ENCODE measurements at places on chromosomes 7 and 10. TPM values are rescaled to one million over a fixed set of nuclear protein-coding genes. Genes with fewer than 3 reads are reported as not detected.
A peak's percentile ranks its signal among the peaks of the same experiment; 100 is the strongest.

- DNase-seq: no peak
Measured at GRCh38 chr7:129188892-129189660, 643 bp downstream of the SMO start.

DNA sequence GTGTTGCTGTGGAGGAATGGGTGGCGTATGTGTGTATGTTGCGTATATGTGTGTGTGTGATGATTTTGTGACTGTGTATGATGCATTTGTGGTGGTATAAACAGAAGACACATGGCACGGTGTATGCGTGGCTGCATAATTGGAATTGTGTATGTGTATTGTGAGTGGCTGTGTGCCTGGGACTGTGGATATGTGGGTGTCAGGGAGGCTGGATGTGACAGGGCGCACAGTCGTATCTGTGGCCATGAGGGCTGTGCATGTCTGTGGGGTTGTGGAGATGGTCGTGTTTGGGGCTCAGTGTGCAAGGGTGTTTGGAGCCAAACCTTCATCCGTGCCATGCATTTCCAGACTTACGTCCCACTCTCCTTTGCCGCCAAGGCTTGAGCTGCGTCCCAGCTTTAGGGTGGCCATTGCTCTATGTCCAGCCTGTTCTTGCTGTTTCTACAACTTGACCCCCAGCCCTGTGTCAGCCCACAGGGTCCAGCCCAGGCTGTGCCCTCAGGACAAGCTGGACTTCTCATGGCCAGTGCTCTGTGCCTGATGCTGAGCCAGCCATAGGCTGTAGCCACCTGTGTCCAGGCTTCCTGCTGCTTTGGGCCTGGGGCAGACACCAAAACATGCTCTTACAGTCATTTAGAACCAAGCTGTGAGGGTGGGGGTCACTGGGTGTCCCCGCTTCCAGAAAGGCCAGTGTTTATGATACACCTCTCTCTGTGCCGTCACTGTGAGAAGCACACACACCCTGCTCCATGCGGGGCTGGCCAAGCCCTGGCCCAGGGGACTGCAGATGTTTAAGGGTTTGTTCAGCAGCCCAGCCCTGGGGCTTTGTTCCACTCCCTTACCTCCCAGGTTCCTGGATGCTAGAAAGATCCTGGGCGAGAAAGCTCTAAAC is 127.6 kb downstream of the NEURL1 start:
- DNase-seq: no peak

DNA sequence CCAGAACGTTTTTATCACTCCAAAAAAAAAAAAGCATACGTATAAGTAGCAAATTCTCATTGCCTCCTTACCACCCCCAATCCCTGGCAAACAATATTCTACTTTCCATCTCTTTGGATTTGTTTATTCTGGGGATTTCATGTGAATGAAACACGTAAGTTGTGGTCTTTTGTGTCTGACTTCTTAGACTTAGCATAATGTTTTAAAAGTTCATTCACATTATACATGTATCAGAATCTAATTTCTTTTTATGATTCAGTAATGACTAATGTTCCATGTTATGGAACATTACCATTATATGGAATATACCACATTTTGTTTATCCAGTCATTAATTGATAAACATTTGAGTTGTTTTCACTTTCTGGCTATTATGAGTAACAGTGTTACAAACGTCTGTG is 12.5 kb upstream of the KLHL7 start:
- DNase-seq: no peak

GRCh38 chr10:102814873-102815661 is 22.1 kb downstream of the CYP17A1 start:
- DNase-seq: peak; percentile 61

DNA sequence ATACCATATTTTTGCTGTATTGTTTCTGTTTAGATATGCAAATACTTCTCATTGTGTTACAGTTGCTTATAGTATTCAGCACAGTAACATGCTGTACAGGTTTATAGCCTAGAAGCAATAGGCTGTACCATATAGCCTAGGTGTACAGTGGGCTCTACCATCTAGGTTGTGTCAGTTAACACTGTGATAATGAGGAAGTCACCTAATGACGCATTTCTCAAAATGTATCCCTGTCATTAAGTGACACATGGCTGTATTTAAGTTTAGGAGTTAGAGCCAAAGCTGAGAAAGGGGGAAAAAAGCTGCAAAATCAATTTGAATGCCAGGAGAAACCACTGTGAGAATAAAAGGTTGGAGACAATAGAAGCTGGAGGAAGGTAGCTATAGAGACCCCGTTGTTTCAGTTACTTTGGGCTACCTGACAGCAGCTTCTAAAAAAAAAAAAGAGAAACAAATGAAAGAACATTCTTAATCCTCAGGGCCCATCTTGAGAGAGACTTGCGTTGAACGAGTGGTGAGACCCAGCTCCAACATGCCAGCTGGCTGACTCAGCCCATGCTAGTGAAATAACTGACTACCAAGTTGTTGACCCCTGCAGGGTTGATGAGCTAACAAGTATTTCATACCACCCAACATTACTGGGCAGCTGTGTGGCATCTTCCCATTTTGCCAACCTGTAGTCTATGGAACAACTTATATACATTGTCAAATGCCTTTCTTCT is 8.7 kb downstream of the STARD3NL start:
- no peak for DNase-seq

DNA sequence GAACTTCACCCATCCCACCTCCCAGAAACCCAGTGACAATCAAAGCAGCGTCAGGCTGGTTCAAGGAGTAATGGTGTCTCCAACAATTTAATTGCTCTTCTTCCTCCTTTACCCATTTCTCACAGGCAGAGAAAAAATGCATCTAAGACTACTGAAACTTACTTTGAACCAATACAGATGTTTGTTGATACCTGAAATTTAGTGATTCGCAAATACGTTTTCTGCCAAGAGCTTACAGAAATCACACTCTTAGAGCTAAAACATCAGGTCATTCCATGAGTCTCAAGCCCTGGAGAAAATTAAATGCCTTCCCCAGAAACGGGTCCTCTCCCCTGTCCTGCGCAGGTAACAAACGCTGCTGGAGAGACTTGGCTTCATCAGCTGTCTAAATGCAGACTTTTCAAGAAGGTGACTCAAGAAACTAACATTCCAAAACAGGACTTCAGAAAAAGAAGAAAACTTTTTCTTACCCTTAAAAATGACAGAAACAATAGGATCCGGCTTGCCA is 443 bp downstream of the MYOF start:
- DNase-seq: no peak

DNA sequence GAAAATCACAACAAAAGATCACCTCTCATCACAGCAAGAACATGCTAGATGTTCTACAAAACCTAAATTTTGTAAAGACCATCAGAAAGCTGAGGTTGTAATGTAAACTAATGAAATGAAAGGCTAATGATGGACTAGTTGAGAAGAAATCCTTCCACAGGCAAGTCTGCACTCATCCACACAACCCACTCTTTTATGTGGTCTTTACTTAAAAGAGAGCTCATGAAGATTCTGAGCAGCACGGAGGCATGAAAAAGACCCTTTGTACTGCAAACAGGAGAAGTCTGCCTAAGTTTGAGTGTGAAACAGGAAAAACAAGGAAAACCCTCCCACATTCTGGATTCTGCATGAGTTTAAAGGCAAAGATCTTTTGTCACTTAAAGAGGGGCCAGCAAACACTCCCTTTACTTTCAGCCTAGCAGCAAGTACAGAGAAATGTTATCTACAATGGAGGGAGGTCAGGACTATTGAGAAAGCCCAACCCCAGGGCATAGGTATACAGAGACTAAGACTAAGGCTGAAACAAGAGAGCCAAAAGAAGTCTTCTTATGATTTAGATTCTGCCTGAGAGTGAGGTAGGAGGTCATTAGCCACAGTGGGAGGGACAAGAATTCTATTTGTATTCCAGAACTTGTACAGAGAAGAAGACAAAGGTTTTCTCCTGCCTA is 521.2 kb upstream of the TEX47 start:
- DNase-seq: no peak

- DNase-seq: no peak
Measured at GRCh38 chr10:49237985-49238384, 49.8 kb upstream of the TMEM273 start.

- DNase-seq: peak; percentile 67
Measured at GRCh38 chr7:47588704-47589225, 6.9 kb upstream of the TNS3 start.

DNA sequence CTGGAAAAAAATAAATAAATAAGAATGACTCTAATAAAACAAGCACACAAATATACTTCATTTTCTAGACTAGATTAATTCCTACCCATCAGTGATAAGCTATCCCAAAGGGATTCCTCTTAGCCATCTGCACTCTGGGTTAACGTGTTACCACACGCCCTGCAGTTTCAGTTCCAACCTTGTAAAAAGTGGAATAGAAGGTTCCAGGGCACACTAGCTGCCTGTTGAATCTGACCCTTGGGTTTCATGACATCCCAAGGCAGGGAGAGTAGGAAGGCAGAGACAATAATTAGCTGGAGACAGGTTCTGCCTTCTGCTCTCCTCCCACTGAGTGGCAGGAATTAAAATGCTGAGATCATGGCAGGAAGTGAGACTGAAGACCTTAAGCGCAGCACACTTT is 33.5 kb downstream of the SLC37A3 start:
- no peak for DNase-seq

DNA sequence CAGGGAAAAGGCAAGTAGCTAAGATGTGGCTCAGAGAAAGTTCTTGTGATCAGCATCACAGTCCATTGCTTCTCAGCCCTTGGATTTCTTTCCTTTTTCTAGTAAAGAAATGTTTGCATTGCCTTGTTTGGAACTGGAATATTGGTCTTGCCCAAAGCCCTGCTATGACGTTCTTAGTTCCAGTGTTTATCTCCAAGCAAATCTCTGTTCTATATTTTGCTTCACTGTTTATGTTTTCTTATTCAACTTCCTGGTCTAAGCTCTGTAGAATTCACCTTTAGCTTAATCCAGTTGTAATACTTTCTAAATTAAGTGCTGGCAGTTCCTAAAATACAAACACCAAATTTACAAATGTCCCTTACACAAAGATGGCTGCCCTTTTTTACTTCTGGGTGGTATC is 88.7 kb upstream of the ZNF438 start:
- DNase-seq: no peak

GRCh38 chr7:84637568-84638338 is 443.2 kb upstream of the SEMA3A start:
- DNase-seq: no peak

GRCh38 chr7:100211342-100211780 is 8.4 kb upstream of the PVRIG start:
- no peak for DNase-seq

- DNase-seq: no peak
Measured at GRCh38 chr7:90596671-90597562, 796 bp downstream of the CDK14 start.

DNA sequence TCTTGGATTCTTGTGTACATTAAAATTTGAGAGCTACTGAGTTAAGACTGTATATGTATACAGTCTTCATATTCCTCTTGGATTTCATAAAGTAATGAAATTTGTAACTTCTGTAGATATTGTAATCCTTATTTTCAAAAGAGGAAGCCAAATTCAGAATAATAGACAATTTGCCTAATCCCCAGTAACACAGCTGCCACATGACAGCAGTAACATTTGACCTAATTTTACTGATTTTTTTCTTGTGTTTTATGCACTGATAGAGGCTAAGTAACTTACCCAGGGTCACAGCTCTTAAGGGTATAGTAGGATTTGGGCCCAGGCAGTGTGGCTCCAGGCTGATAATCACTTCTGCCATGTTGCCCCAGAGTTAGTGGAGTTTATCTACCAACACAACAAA is 40.4 kb upstream of the IL6 start:
- DNase-seq: no peak

GRCh38 chr7:30249316-30249715 is 35.1 kb upstream of the ZNRF2 start:
- no peak for DNase-seq

GRCh38 chr10:87589645-87590051 is 70.0 kb upstream of the PAPSS2 start:
- no peak for DNase-seq

Gene SRRM3
- total RNA-seq: 0.95 TPM

Gene VAX1
- not detected for total RNA-seq

Gene PON1
- total RNA-seq: not detected
